ENCODE measurements at places on chromosomes 1 and 21.
A peak's percentile ranks its signal among the peaks of the same experiment; 100 is the strongest.

- no peak for DNase-seq
Measured at GRCh38 chr21:46375560-46376230, 51.7 kb downstream of the PCNT start.

- DNase-seq: no peak
Measured at GRCh38 chr1:26177182-26177684, at the start of gene CNKSR1. TSS of gene CNKSR1 (plus strand) at chr1:26177491. CDS start at chr1:26177548, 57 bp downstream.

- DNase-seq: peak; percentile 58
Measured at GRCh38 chr1:26538480-26539412, 9.2 kb downstream of the RPS6KA1 start.

- DNase-seq: no peak
Measured at GRCh38 chr1:29964718-29965533, 728.6 kb downstream of the PTPRU start.

DNA sequence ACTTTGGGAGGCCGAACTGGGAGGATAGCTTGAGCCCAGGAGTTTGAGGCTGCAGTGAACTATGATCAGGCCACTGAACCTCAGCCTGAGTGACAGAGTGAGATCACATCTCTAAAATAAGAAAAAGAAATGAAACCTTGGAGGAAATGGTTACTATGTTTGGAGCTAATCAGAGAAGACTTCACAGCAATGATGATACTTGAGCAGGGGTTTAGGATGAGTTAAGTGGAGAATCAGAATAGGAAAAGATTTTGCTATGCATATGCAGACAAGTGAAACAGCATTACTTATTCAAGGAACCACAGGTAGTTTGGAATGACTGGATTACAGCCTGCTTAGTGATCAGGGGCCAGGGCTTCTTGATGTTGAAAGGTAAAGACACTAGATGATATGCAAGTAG lies 1.3 kb upstream of the CD5L start:
- no peak for DNase-seq
